CD4-positive, alpha-beta memory T cell (primary cell): ENCODE measurements at places on chromosomes 5 and 9.

GRCh38 chr9:74824654-74825053, 63.1 kb downstream of the TRPM6 start:
- no peak for DNase-seq

GRCh38 chr5:151697452-151697851, 10.7 kb upstream of the SPARC start:
- DNase-seq = no peak

GRCh38 chr9:112331674-112331952, 1.8 kb downstream of the PTBP3 start:
- DNase-seq = no peak

DNA sequence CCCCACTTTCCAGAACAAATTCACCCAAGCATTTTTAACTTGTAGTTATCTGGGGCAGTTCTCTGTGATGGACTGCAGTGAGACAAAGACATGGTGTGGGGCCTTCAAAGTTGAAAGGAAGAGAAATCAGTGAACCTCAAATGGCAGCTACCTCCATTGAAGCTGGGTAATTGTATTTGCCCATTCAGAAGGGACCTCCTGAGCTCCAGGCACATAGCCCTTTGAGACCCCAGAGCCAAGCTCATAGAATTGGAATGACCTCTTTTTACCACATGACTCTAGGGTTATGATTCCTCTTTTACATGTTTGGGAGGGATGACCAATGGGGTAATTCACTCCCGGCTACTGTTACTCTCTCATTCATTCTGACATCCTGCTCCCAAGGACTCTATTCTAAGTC, 368.4 kb upstream of the ITGA1 start:
- no peak for DNase-seq

- no peak for DNase-seq
These were observed 213.3 kb downstream of the SEMA6A start for GRCh38 chr5:116361171-116361967.
